ENCODE measurements at places on chromosomes 1 and 21.

DNA sequence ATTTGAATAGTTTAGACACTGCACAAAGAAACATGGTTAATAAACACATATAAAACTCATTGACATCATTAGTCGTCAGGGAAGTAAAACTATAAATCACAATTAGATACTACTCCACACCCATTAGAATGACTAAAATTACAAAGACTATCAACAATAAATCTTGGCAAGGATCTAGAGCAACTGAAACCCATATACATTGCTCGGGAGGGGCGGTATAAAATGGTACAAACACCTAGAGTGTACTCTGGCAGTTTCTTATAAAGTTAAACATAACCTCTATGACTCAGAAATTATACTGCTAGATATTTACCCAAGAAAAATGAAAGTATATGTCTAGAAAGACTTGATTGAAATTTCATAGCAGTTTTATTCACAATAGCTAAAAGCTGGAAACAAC is 434.2 kb downstream of the RWDD3 start:
- DNase-seq: no peak

- no peak for DNase-seq
Measured at GRCh38 chr1:24470592-24470991, 32.0 kb upstream of the RCAN3 start.

DNA sequence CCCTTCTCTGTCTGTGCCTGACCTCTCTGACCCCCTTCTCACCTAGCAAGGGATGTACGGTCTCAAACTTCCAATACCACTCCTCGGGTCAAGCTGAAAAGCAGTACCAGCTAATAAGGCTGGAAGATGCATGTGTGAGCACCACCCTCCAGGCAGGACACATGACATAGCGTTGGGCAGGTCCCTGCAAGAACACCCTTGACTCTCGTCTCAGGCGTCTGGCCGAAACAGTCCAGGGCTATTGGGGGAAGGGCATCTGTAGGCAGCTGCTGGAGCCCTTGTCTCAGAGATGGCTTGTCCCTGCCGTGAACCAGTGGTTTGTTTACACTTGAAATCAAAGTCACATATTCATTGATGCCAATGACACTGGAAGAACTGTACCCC is 56.5 kb downstream of the CD46 start:
- no peak for DNase-seq

GRCh38 chr1:15540186-15540585 is 13.5 kb downstream of the DNAJC16 start:
- DNase-seq: no peak

GRCh38 chr1:29488086-29488793 is 251.9 kb downstream of the PTPRU start:
- no peak for DNase-seq

Data from nephron progenitor cell (in vitro differentiated cells).